ENCODE measurements at places on chromosomes 7 and 10. TPM values are rescaled to one million over a fixed set of nuclear protein-coding genes. Genes with fewer than 3 reads are reported as not detected.

Gene ITIH5
- total RNA-seq = 0.67 TPM

Gene ABCC2
- total RNA-seq = 0.17 TPM

Gene SFTPA1
- not detected for total RNA-seq

Gene UPK3B
- not detected for total RNA-seq

Gene NUTM2B
- total RNA-seq = 0.89 TPM

Gene GARS1
- 343 TPM for total RNA-seq

Gene SLC26A3
- total RNA-seq = not detected

Gene CALY
- total RNA-seq = not detected

Gene JAKMIP3
- total RNA-seq = under 0.01 TPM

Gene HTR5A
- total RNA-seq = not detected

Gene ACTL6B
- total RNA-seq = not detected

Gene TMEM26
- total RNA-seq = 0.89 TPM

Gene CCL24
- not detected for total RNA-seq

Gene SLC16A9
- total RNA-seq = 1.3 TPM

Gene PTPRZ1
- total RNA-seq = under 0.01 TPM

Gene TNS3
- total RNA-seq = 49.9 TPM

Gene IKZF1
- total RNA-seq = not detected

Gene PNLIPRP1
- not detected for total RNA-seq

Gene CYP2C19
- total RNA-seq = not detected

Gene SVOPL
- total RNA-seq = not detected

Gene CRHR2
- not detected for total RNA-seq

Gene CD36
- 0.15 TPM for total RNA-seq

Gene FBXO24
- total RNA-seq = 0.50 TPM

Gene CDC14C
- not detected for total RNA-seq

Gene SPDYE1
- total RNA-seq = not detected

Gene STN1
- 37.5 TPM for total RNA-seq

Gene SOSTDC1
- 0.15 TPM for total RNA-seq

Gene HOXA11
- not detected for total RNA-seq

Gene SSC4D
- 0.67 TPM for total RNA-seq

Gene DDC
- not detected for total RNA-seq

Gene ATG9B
- not detected for total RNA-seq

Gene PGAM2
- total RNA-seq = 0.15 TPM

Gene TRIM74
- under 0.01 TPM for total RNA-seq

Gene MYPN
- total RNA-seq = 3.9 TPM

Gene PNLIPRP3
- not detected for total RNA-seq

Gene SRRM3
- total RNA-seq = 1.3 TPM

Gene SPRN
- total RNA-seq = 0.59 TPM

Gene CDNF
- total RNA-seq = 0.34 TPM

Gene LLCFC1
- total RNA-seq = not detected

Gene HEPACAM2
- not detected for total RNA-seq

Gene FAM237B
- total RNA-seq = not detected

Gene ANKRD2
- 0.89 TPM for total RNA-seq

Gene NXPH1
- total RNA-seq = not detected

Gene SUN3
- not detected for total RNA-seq

Gene MBL2
- not detected for total RNA-seq

Gene BAMBI
- 2.5 TPM for total RNA-seq

Gene UPP1
- 16.1 TPM for total RNA-seq

Gene ECHS1
- total RNA-seq = 105 TPM

Gene ATRNL1
- 1.6 TPM for total RNA-seq

Gene SPDYE5
- not detected for total RNA-seq

Gene OGDHL
- total RNA-seq = under 0.01 TPM

Gene NUP205
- 59.2 TPM for total RNA-seq

Gene ANKRD30A
- not detected for total RNA-seq

Gene SSMEM1
- not detected for total RNA-seq

Gene TLL2
- total RNA-seq = under 0.01 TPM

Gene GPC2
- total RNA-seq = 1.8 TPM

Gene GJD4
- not detected for total RNA-seq

Gene MEST
- 82.5 TPM for total RNA-seq
